Caudate nucleus (tissue), 63 donors: ENCODE measurements at places on chromosomes 7 and 10.

DNA sequence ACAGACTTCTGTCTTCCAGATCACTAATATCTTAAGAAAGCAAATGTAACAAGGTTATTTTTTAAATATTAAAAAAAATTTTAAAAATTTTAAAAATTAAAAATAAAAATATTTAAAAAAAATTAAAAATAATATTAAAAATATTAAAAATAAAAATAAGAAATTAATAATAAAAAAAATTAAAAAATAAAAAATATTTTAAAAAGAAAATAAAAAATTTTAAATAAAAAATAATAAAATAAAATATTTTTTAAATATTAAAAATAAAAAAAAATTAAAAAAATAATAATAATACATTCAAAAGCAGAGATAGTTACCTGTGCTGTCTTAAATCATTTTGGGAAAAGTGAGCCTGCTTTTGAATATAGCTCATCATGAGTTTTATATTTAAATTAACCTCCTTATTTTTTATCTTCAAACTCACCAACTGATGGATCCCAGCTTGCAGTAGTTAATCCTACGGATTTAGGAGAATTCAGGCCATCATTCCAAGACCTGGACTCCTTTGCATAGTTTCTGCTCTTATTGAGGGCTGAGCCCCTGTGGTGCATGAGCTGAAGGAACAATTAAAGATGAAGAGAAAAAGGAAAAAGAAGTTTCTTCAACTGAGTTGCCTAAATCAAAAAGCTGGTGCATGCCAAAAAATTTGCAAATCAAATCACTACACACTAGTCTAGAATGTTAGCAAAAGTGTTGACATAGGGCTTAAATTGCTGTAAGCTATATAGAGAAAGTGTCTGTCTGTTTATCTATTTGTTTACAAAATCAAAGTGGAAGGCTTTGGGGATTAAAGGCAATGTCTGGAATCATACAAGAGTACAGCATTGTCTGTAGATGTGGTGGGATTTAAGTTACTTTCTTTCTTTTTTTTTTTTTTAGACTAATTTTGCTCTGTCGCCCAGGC lies 50.5 kb upstream of the ZNF438 start:
- no peak for DNase-seq

- no peak for DNase-seq
Measured at GRCh38 chr10:31741473-31741872, 187.2 kb downstream of the ARHGAP12 start.

GRCh38 chr7:123024989-123025758 lies 29.7 kb upstream of the TAS2R16 start:
- DNase-seq, result no peak

DNA sequence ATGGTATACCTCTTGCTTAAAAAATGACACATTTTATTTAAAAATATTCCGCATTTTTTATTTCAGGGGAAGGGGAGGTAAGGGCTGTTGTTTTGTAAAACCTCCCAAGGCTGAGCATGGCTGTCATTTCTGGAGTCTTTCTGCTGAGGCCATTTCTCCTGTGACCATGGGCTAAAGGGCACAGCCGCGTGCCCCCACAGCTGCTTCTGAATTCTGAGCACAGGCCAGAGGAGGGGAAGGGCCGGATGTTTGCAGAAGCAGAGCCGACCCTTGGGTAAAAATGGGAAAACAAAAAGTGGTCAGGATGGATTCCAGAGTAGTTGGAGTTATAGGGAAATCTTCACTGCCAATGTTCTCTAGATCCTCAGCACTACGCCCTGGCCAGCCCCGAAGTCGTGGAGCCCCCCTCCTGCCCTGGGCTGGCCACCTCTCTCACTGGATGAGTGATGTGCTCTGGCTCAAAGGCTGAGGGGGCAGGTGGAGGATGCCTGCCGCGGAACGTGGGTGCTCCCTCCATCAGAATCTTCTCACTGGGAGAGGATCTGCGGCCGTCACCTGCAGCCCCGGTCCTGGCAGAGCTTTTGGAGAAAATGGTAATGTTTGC lies 131.3 kb upstream of the ZEB1 start:
- no peak for DNase-seq

- DNase-seq, result no peak
Measured at GRCh38 chr10:76350583-76350982, 919.2 kb downstream of the LRMDA start.

- no peak for DNase-seq
Measured at GRCh38 chr7:134710854-134711624, 64.4 kb downstream of the BPGM start.
